ENCODE measurements at places on chromosomes 2 and 18. TPM values are rescaled to one million over a fixed set of nuclear protein-coding genes. Genes with fewer than 3 reads are reported as not detected.

Gene DRC1
- total RNA-seq, result not detected

Gene COLEC11
- not detected for total RNA-seq

Gene TNFAIP6
- total RNA-seq, result not detected

Gene GREB1L
- total RNA-seq, result not detected

Gene HOXD11
- total RNA-seq, result not detected

Gene SATB2
- not detected for total RNA-seq

Gene PAX3
- not detected for total RNA-seq

Gene PARD6G
- total RNA-seq, result 0.18 TPM

Gene ABHD1
- total RNA-seq, result 0.45 TPM

Gene UGT1A3
- total RNA-seq, result not detected

DNA sequence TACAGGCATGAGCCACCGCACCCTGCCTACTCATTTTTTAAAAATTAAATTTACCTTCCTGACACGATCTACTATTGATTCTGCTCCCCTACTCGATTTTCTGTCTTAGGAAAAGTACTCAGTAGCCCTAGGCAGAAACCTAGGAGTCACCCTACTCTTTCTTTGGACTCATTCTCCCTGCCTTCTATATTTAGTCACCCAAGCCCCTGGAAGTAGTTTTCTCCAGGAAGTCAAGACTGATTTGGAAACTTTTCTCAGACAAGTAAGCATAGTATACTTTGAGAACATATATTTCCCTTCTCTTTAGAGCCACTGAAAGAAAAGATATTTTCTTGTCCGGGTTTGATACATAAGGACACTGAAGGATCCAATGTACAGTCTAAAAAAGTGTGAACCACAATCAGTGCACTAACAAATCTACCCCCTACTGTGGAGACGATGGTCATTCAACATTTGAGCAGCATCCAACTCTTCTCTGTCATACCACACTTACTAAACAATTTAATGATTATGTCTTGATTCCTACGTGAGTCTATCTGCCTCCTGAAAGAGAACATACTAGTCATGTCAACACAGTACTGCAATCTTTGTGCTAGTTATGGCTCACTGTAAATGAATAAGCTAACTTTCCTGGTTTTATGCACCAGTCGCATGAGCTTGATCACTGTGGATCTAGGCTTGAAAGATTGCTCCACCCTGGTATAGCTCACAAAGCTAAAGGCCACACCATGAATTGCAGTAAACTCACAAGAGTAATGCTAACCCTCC is 19.8 kb downstream of the YWHAQ start:
- no peak for DNase-seq
- no peak overlapping the region for H3K4me3 ChIP-seq
- peaks cover 54% of the 10 kb centered on the region for H3K36me3 ChIP-seq
- H3K27me3 ChIP-seq, result no peaks in the 10 kb centered on the region
- H3K27ac ChIP-seq, result no peak overlapping the region
- H3K4me1 ChIP-seq, result peaks cover 78% of the 10 kb centered on the region

- peak overlapping the region; percentile 78 for H3K27ac ChIP-seq
- H3K27me3 ChIP-seq, result no peaks in the 10 kb centered on the region
- H3K36me3 ChIP-seq, result peaks cover 36% of the 10 kb centered on the region
- H3K4me1 ChIP-seq, result peaks cover 18% of the 10 kb centered on the region
These were observed 10.4 kb downstream of the CHMP3 start for GRCh38 chr2:86552889-86553288.

DNA sequence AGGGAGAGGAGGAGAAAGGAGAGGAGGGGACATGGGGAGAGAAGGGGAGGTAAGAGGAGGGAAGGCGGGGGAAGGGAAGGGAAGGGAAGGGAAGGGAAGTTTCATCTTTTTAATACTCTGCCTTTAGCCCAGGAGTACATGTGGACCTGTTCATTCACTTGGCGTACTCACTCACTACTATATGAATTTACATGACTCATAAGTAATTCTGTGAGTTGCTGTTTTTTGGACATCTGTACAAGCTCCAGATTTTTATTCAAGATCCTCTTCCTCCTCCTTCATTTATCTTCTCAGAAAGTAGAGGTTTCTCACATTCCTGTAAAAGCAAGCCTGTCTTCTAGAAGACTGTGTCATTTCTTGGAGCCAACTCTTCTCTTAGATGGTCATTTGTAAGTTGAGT is 84.6 kb downstream of the RDH14 start:
- no peaks in the 10 kb centered on the region for H3K36me3 ChIP-seq
- no peak overlapping the region for H3K4me3 ChIP-seq
- H3K4me1 ChIP-seq, result no peaks in the 10 kb centered on the region
- no peak for DNase-seq
- no peak overlapping the region for H3K27ac ChIP-seq

DNA sequence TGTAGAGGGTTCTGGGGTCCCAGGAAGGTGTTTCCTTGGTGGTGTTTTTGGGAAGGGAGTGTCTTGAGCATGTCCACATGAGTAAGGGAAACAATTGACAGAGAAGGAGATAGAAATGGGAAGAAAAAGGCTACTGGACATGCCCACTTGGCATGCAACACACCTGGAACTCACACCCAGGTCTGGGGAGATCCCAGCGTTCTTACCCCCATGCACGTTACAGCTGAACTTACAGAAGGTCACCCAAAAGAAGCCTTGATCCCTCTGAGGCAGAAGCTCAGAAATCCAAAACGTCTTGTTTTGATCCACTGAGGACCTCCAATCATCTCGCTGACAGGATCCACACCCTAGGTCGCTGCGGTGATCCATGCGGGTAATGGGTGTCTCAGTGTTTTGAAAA is 142.0 kb downstream of the ZNF516 start:
- H3K27ac ChIP-seq, result no peak overlapping the region
- H3K4me3 ChIP-seq, result no peak overlapping the region
- peaks cover 3% of the 10 kb centered on the region for H3K4me1 ChIP-seq
- DNase-seq, result peak; percentile 13
- no peaks in the 10 kb centered on the region for H3K27me3 ChIP-seq

DNA sequence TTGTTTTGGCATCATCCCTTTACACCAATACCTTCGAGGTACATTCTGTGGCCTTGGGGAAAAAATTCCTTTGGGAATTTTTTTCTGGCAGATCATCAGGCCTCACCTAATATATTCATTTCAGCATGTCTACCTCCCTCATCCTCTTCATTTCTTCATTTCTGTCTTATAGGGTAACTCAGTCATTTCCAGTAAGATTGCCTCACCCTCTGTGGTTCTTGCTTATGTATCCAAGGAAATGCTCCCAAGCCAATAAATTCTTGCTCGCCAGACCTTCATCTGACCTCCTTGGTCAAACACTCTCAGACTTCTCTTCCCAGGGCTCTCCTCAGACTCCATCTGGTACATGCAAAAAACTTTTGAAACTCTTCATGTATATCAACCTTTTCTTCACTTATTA is 265.6 kb downstream of the TMX3 start:
- H3K4me1 ChIP-seq, result no peaks in the 10 kb centered on the region
- H3K36me3 ChIP-seq, result no peaks in the 10 kb centered on the region
- no peaks in the 10 kb centered on the region for H3K27me3 ChIP-seq
- H3K4me3 ChIP-seq, result no peak overlapping the region
- H3K27ac ChIP-seq, result no peak overlapping the region
- DNase-seq, result no peak

DNA sequence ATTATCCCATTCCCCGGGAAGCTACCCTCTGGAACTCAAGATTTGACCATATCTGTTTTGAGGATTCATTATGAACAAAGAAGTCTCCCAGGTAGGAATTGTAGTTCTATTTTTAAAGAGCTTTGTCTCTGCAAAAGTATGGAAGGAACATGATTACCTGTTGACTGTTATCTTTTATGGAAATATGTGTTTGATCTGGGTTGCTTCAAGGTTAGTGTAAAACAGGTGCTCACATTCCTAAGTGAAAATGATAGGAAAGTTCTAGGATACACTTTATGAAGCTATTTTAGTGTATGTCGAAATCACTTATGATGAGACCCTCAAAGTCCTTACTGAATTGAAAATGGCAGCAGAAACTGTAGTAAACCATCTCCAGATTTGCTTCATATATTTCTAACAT is 149.2 kb downstream of the PTRHD1 start:
- no peaks in the 10 kb centered on the region for H3K36me3 ChIP-seq
- DNase-seq, result no peak
- no peak overlapping the region for H3K4me3 ChIP-seq
- no peaks in the 10 kb centered on the region for H3K27me3 ChIP-seq
- no peak overlapping the region for H3K27ac ChIP-seq
- H3K4me1 ChIP-seq, result no peaks in the 10 kb centered on the region

DNA sequence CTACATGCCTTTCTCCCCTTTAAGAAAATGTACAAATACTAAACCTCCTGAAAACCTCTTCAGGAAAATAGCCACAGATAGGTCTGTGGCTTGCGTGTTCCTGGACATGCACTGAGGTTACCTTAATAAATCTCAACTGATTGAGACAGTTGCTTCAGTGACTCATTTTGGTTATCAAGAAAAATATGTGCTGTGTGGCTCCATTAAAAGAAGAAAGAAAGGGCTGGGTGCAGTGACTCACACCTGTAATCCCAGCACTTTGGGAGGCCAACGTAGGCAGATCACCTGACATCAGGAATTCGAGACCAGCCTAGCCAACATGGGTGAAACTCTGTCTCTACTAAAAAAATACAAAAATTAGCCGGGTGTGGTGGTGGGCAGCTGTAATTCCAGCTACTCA is 27.1 kb downstream of the CREG2 start:
- H3K27me3 ChIP-seq, result peaks cover 16% of the 10 kb centered on the region
- peaks cover 27% of the 10 kb centered on the region for H3K4me1 ChIP-seq
- H3K27ac ChIP-seq, result no peak overlapping the region

DNA sequence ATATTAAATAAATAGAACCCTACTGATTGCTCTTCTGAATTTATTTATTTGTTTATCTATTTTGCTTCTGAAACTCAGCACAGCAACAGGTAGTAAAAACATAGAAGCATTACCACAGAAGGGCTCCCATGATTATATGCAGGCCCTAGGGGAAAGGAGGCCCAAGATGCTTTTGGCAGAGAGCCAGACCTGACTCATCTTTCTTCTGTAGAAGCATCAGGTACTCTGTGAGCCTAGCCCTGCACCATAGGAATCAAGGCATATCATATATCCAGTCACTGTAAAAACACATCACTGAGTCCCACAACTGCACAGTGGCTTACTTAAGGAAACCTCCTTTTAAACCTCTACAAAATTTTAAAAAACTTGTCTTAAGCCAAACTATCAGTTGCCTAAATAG is 1.8 kb downstream of the SCN9A start:
- H3K4me1 ChIP-seq, result peaks cover 15% of the 10 kb centered on the region
- H3K27me3 ChIP-seq, result peaks cover 37% of the 10 kb centered on the region
- H3K4me3 ChIP-seq, result no peak overlapping the region
- no peaks in the 10 kb centered on the region for H3K36me3 ChIP-seq

DNA sequence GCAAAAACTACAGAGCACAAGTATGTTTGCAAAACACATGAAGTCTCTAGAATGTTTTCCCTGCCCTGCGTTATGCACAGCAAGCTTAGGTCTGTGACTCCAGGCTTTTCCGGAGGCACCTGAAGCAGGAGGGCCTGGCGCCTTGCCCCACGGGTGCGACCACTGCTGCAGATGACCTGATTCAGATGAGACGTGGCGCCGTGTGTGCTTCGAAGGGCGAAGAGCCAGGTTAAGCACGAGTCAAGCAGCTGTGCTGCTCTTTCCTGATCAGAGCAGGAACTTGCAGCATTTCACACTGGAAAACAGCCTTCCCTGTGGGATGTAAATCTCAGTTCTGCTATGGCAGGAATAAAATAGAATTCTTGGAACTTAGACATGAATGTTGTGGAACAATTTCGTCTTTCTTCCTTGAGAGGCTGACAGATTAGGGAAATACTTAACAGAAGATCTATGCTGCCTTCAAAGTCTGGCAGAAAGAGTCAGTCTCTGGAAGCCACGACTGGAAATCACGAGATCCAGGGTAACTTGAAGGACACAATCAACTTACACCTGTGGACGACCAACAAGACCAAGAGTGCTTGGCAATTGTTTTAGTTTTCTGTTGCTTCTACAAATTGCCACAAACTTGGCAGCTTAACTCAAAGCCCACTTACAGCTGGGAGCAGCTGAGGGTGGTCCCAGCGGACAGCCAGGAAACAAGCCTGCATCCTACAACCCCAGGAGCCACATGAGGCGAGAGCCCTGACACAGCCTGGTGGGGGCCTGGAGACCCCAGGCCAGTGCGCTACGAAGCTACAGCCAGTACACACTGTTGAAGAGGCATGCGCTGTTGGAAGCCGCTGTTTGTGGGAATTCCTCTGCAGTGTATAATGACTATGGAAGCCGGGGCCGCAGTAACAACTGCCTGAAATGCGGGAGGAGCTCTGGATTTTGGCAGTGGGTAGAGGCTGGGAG is 42.9 kb downstream of the EIPR1 start:
- no peak overlapping the region for H3K27ac ChIP-seq
- peaks cover 2% of the 10 kb centered on the region for H3K4me1 ChIP-seq
- H3K4me3 ChIP-seq, result no peak overlapping the region
- DNase-seq, result no peak

DNA sequence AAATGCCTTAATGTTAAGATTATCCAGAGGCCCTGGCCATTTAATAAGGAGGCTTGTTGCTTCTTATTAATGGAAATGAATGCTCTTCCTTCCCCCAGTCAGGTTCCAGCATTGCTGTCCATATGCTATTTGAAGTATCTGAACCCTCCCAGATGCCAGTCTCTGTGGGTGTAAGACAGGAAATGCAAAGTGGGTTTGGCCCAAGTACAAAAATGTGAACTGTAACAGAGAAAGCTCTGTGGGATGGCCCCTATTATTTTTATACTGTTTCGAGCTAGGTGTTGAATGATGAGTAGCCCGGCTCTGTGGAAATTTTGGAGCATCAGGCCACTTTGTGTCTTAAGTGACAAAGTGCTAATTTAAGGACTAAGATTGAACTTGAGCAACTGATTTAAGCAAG is 141.0 kb downstream of the UXS1 start:
- no peak overlapping the region for H3K4me3 ChIP-seq
- H3K4me1 ChIP-seq, result peaks cover 71% of the 10 kb centered on the region
- peaks cover 21% of the 10 kb centered on the region for H3K36me3 ChIP-seq
- DNase-seq, result no peak
- no peaks in the 10 kb centered on the region for H3K27me3 ChIP-seq

GRCh38 chr2:86274918-86275275 is 62.5 kb downstream of the REEP1 start:
- peaks cover 11% of the 10 kb centered on the region for H3K36me3 ChIP-seq
- H3K4me1 ChIP-seq, result peaks cover 13% of the 10 kb centered on the region
- no peak for DNase-seq
- no peak overlapping the region for H3K27ac ChIP-seq
- peaks cover 8% of the 10 kb centered on the region for H3K27me3 ChIP-seq
